ENCODE measurements at places on chromosomes 4 and X.

DNA sequence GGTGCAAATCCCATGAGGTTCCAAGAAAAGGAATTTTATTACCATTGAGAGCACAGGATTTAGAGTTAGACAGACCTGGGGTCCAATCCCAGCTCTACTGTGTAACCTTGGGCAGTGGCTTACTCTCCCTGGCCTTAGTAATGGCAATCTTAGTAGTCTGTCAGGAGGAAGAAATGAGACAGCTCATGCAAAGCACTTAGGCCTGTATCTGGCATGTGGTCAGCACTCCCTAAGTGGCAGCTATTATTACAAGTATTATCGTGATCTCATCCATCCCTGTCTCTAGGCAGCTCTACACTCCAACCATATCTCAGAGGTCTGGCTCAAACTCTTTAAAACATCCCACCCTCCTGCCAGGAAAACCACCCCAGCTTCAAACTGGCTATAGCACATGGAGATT lies 129.6 kb upstream of the NALF2 start:
- DNase-seq: no peak

DNA sequence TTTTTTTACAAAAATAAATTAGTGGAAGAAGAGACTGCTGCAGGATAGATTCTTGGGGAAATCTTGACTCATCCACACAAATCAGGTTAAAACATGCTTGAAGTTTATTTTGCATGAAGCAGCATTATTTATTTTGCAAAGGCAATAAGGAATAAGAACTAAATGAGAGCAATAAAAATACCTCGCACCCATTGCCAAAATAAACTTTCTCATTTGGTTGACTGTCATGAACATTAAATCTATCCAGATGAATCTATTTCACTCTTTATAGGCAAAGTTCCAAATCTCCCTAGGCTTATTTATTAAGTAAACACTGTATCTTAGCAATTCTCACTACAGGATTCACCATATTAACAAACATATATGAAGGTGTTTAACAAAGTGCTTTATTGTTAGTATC lies 58.9 kb downstream of the HOPX start:
- DNase-seq: no peak

DNA sequence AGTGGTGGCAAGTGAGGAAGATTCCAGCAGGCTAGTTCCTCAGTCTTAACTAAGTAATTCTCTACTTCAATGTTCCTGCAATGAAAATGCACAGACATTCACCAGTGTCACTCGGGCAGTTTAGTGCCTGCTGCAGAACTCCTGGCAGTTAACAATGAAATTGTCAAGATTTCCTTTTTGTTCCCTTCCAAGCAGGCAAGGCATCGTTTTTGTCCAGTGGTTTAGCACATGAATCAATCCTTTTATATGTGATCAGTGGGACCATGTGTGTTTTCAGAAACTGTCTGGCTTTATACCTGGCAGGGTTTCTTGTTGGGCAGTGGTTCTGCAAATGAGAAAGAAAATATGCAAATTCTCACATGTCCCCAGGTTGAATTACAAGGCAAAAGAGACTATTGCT lies 122.2 kb downstream of the GBA3 start:
- no peak for DNase-seq

- DNase-seq: no peak
Measured at GRCh38 chrX:23822841-23823240, 39.9 kb downstream of the SAT1 start.

GRCh38 chr4:163833669-163834068 lies 339.2 kb downstream of the TMA16 start:
- no peak for DNase-seq

DNA sequence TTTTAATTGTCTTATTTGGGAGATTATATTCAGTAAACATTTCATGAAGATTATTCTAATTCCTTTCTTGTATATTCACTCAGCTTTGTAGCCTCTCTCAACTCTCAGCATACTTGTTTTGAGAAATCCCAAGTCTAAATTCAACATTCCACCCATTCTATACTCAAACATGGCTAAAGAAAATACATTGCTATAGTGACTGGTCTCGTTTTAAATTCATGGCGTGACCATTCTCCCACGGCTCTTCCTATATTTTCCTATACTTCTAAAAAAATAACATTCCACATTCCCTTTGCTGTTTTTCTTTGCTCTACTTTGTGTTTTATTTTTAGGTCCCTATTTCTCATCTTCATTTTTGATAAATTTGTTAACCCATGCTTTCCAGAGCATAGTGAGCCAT lies 49.2 kb upstream of the UGT2A1 start:
- DNase-seq: no peak

DNA sequence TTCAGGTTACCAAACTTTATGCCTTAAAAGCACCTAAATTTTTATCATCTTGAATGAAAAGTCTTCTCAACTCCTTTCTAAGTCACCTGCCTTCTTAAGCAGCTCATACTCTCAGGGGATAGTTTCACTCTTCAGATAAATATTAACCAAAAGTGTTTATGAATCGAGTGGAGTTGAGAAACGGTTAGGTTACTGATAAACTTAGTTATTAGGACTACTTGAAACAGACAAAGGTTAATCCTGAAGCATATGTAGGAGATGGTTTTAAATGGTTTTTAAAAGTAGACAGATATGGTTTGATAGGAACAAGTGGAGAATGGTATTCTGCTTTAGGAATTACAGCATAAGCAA lies 32.8 kb downstream of the CLDN22 start:
- DNase-seq: no peak

GRCh38 chr4:123892368-123892976 lies 495.9 kb downstream of the SPRY1 start:
- DNase-seq: no peak

GRCh38 chr4:157143369-157143768 lies 67.4 kb downstream of the GLRB start:
- DNase-seq: no peak

- DNase-seq: no peak
Measured at GRCh38 chr4:158239196-158239595, 28.9 kb downstream of the TMEM144 start.

- no peak for DNase-seq
Measured at GRCh38 chr4:7701866-7702649, 237.6 kb downstream of the AFAP1 start.

- DNase-seq: no peak
Measured at GRCh38 chrX:51824061-51824460, 69.4 kb upstream of the MAGED1 start.

- no peak for DNase-seq
Measured at GRCh38 chrX:2317527-2318055, 183.2 kb downstream of the DHRSX start.

DNA sequence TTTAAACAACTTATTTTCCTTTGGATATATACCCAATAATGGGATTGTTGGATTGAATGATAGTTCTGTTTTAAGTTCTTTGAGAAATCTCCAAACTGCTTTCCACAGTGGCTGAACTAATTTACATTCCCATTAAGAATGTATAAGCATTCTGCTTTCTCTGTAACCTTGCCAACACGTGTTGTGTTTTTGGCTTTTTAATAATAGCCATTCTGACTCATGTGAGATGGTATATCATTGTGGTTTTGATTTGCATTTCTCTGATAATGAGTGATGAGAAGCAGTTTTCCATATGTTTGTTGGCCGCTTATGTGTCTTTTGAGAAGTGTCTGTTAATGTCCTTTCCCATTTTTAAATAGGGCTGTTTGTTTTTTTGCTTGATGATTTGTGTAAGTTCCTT lies 155.6 kb upstream of the PITX2 start:
- DNase-seq: no peak

GRCh38 chr4:6419452-6420028 lies 52.9 kb downstream of the PPP2R2C start:
- no peak for DNase-seq

GRCh38 chr4:101328063-101328602 lies 19.2 kb downstream of the PPP3CA start:
- peak; percentile 51 for DNase-seq

- DNase-seq: peak; percentile 93
Measured at GRCh38 chrX:47658684-47659420, at the start of gene UXT. TSS of gene UXT (minus strand) at chrX:47659180. CDS start at chrX:47658927, 253 bp downstream.

- DNase-seq: no peak
Measured at GRCh38 chr4:48693856-48694574, 86.1 kb downstream of the FRYL start.

GRCh38 chr4:2186133-2186864 lies 55.6 kb downstream of the HAUS3 start:
- no peak for DNase-seq
